Osteoblast (primary cell): ENCODE measurements at places on chromosomes 5 and 9. TPM values are rescaled to one million over a fixed set of nuclear protein-coding genes. Genes with fewer than 3 reads are reported as not detected.

DNA sequence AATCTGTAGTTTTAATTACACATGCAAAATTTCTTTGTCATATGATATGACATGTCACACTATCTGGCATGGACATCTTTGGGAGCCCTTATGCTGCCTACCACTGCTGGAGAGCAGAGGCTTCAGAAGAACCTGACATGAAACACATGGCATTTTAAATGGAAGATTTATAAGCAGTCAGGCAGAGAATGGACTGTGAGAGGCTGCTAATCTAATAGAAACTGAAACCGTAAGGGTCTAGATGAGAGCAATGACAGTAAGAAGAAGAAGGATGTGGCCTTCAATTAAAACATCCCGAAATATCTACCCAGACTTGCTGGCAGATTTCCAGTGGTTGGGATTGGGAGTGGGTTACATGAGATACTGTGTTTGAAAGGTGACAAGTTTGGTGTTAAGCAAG, 149.8 kb downstream of the MACIR start:
- no peak for DNase-seq

DNA sequence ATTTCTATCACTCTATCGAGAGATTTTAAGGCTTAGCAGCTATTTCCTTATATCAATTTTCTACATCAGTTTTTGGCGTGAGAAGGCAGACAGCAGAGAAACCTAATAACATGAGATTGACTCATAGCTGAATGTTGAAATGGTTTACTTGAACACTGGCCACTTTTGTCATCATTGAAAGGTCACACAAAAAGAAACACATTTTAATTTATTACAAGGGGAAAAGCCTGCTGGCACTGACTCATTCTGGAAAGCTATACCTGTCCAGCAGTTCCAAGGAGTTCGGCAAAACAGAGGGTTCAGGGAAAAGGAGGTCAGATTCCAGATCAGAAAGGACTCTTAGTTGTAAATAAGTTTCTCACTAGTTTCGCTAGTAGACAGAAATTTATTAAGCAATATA, 566.4 kb downstream of the DNAH5 start:
- no peak for DNase-seq

DNA sequence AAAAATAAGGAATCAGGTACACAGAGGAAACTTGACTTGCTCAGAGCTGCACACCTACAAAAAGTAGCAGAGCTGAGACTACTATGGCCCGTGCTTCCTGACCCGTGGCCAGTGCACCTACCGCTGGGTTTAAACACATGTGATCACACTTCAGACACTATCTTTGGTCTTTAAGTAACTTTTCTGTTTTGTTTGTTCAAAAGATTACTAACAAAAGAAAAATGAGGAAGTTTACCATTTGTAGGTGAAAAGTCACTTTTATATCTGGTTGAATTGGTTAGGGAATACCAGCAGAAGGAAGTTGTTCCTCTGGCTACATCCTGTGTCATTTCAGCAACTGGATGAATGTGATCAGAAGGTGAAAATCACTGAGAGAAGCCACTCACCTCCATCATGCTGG, 6.5 kb upstream of the SYK start:
- no peak for DNase-seq

GRCh38 chr5:126591549-126591948, 3.5 kb downstream of the ALDH7A1 start:
- no peak for DNase-seq

DNA sequence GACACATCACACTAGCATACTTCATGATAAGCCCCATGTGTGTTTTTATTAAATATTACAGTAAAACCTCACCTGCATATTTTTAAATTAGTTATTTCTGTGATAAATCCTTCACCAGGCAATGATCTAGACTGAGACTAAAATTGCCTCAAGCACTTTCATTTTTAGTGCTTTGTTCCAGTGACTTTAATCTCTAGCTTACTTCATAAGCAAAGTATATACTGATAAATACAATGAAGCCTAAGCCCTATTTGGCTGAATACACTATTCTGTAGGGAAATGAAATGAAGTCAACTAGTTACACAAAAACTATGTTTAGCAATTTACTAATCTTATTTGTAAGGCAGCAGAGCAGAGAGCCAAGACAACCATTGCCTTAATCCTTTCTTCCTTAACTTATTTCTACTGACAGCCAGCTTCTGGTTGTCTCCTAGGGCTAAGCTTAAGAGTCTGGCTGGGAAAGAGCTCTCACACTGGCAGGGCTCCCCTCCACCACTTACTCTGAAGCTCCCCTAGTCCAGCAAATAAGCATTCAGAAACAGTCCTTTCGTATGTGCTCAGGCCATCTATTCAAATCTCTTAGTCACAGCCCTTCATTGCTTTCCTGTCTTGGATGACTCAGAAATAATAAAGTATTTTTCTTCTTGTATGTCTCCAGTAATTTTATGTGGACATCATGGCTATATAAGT, 31.4 kb upstream of the MTAP start:
- DNase-seq: peak; percentile 80

- DNase-seq: peak; percentile 46
Observed at GRCh38 chr5:141785135-141785534, 93.1 kb downstream of the PCDH1 start.

- DNase-seq: no peak
Observed at GRCh38 chr9:607417-607816, 234.1 kb upstream of the DMRT1 start.

DNA sequence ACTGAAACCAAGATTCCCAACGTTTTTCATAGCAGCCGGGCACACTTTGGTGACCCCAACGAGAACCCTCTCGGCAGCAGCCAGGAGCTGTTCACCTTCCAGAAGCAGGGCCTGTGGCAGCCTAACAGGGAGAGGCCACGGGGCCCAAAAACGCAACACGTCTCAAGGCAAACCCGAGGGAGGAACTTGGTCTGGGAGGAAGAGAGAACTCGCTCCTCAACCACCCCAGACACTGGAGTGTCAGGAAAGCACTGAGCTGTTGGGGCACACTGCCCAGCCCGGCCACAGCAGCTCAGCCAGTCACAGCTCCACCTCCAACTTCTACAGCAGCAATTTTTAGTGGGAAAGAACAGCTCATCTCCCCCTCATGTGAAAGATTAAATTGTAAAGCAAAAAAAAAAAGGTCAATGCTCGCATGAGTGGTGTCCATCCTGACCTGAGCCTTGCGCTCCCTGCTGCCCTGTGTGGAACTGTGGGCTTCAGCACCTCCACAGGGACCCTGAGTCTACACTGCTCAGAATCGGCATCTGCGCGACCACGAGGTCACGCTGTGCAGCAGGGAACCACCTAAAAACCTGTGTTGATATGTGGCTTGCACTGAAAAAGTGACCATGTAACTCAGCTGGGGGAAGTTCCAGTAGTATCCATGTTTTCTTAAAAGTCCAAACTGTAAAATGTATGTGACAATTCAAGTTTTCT, 55.0 kb downstream of the IPPK start:
- DNase-seq: peak; percentile 90

- peak; percentile 99 for DNase-seq
Observed at GRCh38 chr9:130446101-130446861, 1.5 kb downstream of the ASS1 start.

GRCh38 chr5:178078197-178079010, 34.9 kb upstream of the N4BP3 start:
- peak; percentile 94 for DNase-seq

GRCh38 chr9:3263698-3264097, 262.1 kb downstream of the RFX3 start:
- no peak for DNase-seq

SLC36A3 gene
- not detected in 2 replicates for total RNA-seq

GDA gene
- total RNA-seq: not detected in 2 replicates

GRCh38 chr9:117425566-117425965, 10.7 kb upstream of the ASTN2 start:
- DNase-seq: no peak

PTGDS gene
- total RNA-seq: 37.4 and 57.9 TPM in 2 replicates

DNA sequence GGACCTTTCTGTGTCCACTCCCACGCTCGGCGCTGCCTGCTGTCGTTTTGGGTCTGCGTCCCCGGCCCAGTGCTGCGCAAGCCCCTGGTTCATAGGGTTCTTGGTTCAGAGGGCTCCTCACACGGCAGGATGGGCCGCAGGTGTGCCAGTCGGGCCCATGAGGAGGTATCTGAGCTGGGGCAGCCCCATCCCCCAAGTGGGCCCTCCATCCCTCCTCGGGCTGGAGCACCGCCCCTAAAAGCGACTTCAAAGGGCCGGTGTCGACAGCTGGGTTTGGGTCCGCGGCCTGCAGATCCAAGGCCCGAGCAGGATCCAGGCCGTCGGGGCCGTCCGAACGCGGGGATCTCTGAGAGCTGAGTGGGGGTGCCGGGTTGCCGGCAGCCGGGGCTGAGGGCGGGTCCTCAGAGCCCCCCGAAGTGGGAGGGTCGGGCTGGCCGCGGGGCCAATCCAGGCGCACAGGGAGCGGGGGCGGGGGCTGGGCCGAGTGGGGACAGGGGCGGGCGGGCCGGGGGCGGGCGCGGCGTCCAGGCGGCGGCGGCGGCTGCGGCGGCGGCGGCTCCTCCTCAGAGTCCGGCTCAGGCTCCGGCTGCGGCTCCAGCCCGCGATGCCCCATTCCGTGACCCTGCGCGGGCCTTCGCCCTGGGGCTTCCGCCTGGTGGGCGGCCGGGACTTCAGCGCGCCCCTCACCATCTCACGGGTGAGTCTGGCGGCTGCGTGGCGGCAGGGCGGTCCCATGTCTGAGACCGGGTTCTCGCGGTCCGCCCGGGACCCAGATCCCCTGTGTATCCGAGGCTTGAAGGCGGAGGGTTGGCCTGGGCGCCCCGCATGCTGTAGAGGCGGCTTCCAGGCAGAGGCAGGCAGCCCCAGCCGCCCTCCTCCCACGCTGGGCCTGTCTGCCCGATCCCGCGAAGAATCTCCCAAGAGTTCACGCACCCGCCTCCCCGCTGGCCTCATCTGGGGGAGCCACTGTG, at the start of gene PDLIM4:
PDLIM4 (plus strand) TSS at position 566 of the 971 bp plus-strand sequence; CDS start at position 605, 39 bp downstream.
- peak; percentile 95 for DNase-seq

GRCh38 chr9:3513265-3513818, 12.5 kb downstream of the RFX3 start:
- no peak for DNase-seq

DNA sequence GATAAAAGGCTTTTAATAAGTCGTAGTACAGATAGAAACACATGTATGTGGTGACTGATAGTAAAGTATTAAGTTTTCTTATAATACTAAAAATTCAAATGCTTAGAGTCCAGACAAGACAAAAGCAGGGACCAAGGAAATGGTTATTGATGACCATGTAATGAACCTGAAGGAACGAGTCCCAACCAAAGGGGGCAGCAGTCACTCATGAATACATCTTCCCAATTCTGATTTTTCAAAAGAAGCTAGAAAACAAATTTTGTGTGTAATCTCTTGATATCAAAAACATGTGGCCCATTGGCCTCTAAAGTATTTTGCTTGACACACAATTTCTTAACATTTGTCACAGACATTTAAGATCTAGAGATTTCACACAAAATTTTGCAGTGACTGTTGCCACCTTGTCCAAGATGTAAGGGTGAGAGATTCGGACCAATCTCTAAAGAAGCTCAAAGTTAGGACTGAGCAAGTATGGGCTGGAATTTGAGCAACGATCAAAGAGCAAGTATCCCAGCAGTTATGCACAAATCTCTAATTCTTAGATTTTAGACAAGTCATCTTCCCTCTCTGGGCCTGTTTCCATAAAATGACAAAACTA, 66.8 kb downstream of the ARL15 start:
- DNase-seq: no peak

DNA sequence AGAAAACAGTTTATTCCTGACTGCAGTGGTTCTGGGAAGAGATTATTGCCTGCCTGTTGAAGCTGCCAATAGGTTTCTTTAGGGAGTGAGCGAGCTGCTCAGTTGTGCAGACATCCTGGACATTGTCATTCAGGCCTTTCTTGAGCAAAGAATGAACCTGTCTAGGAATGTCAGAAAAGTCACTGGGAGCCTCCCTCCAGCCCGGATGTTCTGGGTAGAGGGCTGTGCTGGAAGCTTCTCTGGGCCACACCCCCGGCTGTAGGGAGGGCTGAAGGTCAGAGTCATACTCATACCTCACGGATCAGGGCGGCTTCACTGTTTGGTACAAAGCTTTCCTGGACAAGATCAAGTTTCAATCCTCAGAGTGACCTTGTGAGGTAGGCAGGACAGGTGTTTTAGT, 33.4 kb upstream of the TBC1D2 start:
- no peak for DNase-seq

- no peak for DNase-seq
Observed at GRCh38 chr9:121321016-121321503, 49.0 kb downstream of the STOM start.

STOML2 gene
- total RNA-seq: 130 and 140 TPM in 2 replicates

UBE2B gene
- total RNA-seq: 34.2 and 73.5 TPM in 2 replicates

IFNA17 gene
- not detected in 2 replicates for total RNA-seq

DNA sequence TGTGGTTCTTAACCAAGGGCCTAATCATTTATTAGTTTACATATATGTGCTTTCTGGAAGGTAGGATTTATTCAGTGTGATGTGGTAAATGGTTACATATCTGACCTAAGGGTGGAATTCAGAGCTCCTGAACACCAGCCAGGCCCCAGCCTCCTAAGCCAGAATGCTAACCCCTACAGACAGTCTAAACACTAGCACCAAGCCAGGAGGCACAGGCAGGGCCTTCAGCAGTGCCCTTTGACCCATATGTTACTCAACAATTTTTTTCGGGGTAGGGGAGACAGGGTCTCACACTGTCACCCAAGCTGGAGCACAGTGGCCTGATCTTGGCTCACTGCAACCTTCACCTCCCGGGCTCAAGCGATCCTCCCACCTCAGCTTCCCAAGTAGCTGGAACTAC, 40.3 kb downstream of the PRKACG start:
- no peak for DNase-seq

DNA sequence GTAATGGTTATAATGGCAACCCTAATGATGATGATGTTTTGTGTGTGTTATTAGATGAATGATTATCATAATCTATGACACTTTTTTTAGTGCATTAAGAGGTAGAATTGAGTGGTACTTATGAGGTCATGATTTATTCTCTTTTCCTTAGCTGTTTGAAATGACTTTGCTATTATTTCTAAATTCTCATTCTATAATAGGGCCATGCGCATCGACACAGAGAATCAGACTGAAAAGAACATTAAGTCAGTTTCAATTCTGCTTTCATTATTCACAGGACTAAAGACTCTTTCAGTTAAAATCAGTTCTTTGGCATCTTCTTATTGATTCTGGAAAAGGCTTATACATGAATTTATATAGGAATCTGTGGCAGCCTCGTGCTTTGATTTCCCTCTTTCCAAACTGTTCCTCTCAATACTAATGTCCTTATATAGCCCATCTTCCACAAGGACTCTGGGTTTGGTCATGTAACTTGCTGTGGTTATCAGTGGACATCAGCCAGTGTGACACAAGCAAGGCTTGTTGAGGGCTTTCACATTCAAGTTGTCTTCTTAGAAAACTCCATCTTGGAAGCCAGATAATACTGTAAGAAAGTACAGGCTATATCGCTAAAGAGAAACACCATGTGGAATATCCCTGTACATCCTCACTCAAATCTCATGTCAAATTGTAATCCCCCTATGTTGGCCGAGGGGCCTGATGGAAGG, 140.3 kb upstream of the CHD1 start:
- no peak for DNase-seq

- peak; percentile 78 for DNase-seq
Observed at GRCh38 chr9:124452326-124452725, 2.1 kb downstream of the ADGRD2 start.

- peak; percentile 80 for DNase-seq
Observed at GRCh38 chr9:127316586-127317323, 52.2 kb downstream of the GARNL3 start.

- no peak for DNase-seq
Observed at GRCh38 chr5:115168829-115169486, 750 bp downstream of the TRIM36 start.
